ENCODE measurements at places on chromosomes 7 and 10. TPM values are rescaled to one million over a fixed set of nuclear protein-coding genes. Genes with fewer than 3 reads are reported as not detected.

The FEZF1 gene
- total RNA-seq = not detected

The EIF5AL1 gene
- total RNA-seq = 0.73 TPM

The ZPBP gene
- not detected for total RNA-seq

The PLXDC2 gene
- 11.4 TPM for total RNA-seq

The TWIST1 gene
- 2.2 TPM for total RNA-seq

The TAS2R3 gene
- total RNA-seq = 0.24 TPM

The RFC2 gene
- 112 TPM for total RNA-seq

The NUTM2E gene
- 0.02 TPM for total RNA-seq

All from SJCRH30 (cell line).